Central memory CD4-positive, alpha-beta T cell (primary cell): ENCODE measurements at places on chromosomes 3 and 15.

DNA sequence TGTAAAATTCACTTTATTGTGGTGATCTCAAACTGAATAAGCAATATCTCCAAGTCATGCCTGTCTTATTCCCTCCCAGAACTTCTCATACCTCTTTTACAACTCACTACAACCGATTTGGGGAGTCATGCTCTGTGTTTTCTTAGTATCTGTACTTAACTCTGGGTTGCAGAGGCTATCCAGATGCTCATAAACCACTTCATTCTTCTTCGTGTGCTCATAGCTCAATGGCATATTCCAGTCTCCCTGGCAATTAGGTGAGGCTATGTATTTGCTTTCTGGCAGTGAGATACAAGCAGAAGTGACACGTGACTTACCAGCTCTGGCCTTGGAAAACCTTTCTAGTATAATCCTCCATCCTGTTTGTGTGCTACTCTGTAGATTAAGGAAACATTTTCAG, 360.9 kb downstream of the ZNF385D start:
- no peak for DNase-seq

DNA sequence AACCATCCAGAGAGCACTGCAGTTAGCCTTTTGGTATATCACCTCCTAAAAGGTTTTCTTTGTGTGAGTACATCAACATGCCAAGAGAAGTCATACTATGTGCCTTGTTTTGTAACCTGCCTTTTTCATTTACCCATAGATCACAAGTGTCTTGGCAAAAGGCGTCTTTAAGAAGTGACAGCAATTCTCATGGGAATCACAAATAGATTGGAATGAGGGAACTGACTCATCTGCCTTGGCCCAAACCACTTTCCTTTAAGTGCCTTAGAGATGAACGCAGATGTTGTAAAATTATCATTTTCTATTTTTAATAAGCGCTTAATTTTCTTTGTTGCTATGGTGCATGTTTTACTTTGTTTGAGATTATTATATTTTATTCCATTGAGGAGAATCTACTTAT, 20.7 kb upstream of the POMGNT2 start:
- no peak for DNase-seq

GRCh38 chr3:168157903-168158302, 62.2 kb upstream of the GOLIM4 start:
- DNase-seq, result no peak

- no peak for DNase-seq
Observed at GRCh38 chr3:156158656-156159295, 38.4 kb downstream of the KCNAB1 start.

DNA sequence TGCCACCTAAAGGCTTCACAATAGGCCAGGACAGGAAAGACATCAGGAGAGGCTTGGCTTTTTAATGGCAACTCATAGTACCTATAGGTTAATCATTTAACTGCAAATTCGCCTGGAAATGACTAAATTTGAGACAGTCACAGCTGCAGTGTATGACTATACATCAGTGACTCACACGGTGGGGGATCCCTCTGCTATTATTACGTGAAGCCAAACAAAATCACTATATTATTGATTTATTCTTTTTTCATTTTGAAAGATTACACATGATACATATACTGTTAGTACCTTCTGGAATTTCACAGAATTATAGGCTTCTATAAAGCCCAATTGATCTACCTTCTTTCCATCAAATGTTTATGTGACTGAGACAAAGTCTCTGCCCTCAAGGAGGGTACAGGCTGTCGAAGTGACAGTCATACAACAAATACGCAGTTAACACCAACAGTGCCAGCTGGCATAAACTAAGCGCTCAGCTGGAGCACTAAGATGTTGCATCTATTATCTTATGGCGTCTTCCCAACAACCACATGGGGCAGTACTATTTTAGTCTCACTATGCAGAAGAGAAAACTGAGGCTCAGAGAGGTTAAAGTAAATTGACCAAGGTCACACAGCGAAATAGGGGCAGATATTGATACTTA, 82.0 kb upstream of the LMOD3 start:
- no peak for DNase-seq

DNA sequence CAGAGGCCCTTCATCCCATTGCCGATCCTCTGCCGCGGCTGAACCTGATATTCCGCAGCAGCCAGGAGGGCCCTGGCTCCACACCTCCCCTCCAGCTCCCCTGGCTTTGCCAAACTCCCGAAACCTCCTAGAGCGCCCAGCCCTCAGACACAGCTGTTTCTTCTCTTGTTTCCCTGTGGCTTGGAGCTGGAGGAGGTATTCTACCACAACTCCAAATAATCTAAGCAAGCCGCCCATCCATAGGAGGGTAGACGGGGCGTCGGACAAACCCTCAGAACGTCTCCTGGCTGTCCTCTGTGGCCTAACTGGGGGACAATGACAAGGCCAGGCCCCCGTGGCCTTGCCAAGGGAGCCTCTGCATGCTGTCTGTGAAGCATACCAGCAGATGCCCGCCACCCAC, 10.4 kb downstream of the PLA2G4D start:
- DNase-seq, result no peak

GRCh38 chr15:45993072-45993471, 358.2 kb downstream of the SQOR start:
- no peak for DNase-seq

DNA sequence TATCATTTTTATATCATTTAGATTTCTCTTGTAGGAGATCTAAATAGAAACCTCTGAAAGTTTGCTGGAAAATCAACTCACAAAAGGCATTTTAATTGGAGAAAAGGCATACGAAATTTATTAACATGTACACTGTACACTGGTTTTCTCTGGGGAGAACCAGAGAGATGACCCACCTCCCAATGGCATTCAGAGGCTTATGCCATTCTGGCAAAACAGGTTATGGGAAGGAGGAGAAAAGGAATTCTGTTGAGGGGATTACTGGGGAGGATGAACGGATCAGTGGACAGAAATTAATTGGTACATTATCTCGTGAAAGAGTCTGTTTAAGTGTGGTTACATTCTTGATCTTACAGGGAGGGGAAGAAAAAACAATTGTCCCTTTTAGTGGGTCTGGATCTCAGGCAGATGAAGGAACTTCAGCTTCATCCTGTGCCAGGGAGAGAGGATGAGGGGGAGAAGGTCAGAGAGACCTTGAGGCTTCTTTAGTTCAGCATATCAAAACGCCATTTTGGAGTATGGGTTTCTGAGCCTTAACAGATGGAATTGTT, 16.5 kb downstream of the RAB11A start:
- DNase-seq, result no peak

- DNase-seq, result no peak
Observed at GRCh38 chr3:17175187-17175807, 290.5 kb downstream of the PLCL2 start.

- no peak for DNase-seq
Observed at GRCh38 chr15:68991723-68992122, 22.8 kb upstream of the NOX5 start.

GRCh38 chr3:53555068-53555588, 60.7 kb downstream of the CACNA1D start:
- DNase-seq, result no peak

GRCh38 chr15:25179673-25180511, 225.1 kb downstream of the SNRPN start:
- no peak for DNase-seq

GRCh38 chr3:169867584-169868210, 2.0 kb downstream of the LRRC31 start:
- no peak for DNase-seq

DNA sequence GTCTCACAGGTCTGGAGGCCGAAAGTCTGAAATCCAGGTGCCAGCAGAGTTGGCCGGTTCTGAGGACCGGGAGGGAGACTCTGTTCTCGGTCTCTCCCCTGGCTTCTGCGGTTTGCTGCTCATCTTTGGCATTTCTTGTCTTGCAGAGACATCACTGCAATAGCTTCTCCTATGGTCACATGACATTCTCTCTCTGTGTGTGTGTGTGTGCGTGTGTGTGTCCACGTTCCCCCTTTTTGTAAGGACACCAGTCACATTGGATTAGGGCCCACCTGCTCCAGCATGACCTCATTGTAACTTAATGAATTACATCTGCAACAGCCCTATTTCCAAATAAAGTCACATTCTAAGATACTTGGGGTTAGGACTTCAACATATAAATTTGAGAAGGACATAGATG, 12.4 kb upstream of the ATP10A start:
- DNase-seq, result no peak

- DNase-seq, result peak; percentile 15
Observed at GRCh38 chr3:161372321-161373260, 1.3 kb upstream of the SPTSSB start.

GRCh38 chr3:112003321-112004080, 4.8 kb downstream of the TAGLN3 start:
- no peak for DNase-seq

- no peak for DNase-seq
Observed at GRCh38 chr15:64348455-64348854, 7.5 kb downstream of the CSNK1G1 start.

DNA sequence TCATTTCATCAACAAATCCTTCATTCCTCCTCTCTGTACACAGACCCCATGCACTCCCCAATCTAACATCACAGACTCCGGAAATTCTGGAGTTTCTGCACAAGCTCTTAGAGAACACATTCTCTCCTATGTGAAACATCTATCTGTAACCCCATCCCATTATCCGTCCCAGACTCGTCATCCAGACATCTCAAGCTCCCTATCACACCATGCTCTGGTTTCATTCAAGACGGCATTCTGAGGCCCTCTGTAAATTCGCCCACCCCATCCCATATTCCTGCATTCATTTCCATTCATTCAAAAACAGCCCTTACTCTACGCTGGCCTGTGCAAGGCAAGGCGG, 575 bp downstream of the LEO1 start:
- DNase-seq, result no peak

DNA sequence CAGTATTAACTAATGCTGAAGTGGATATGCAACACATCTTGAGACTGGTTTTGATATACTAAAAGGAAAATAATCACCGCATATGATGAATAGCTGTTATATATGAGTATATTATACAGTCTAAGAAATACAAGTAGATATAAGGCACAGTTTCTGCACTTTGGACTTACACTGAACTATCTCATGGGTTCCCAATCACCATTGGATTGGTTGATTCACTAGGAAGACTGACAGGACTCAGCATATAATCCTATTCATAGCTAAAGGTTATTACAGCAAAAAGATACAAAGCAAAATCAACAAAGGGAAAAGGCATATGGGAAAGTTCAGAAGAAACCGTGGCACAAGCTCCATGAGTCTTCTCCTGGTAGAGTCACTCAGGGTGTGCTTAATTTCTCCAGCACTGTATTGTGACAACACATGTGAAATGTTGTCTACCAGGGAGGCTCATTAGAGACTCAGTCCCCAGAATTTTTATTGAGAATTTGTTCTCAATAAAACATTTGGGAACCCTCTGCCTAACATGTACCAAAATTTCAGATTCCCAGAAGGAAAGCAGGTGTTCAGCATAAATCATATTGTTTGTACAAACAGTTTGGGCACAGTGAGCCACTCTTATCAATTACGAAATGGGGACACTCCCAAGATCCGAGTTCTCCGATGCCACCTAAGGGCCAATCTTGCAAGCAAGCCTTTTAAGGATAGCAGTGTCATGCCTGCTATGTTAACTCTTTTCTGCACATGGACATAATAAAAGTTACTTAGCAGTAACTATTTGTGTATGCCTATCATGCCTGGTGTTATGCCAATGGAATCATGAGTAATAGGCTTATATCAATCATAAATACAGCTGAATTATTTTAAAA, 26.8 kb downstream of the CMC1 start:
- DNase-seq, result no peak

- DNase-seq, result peak; percentile 52
Observed at GRCh38 chr3:152243301-152243711, 25.4 kb upstream of the MBNL1 start.

DNA sequence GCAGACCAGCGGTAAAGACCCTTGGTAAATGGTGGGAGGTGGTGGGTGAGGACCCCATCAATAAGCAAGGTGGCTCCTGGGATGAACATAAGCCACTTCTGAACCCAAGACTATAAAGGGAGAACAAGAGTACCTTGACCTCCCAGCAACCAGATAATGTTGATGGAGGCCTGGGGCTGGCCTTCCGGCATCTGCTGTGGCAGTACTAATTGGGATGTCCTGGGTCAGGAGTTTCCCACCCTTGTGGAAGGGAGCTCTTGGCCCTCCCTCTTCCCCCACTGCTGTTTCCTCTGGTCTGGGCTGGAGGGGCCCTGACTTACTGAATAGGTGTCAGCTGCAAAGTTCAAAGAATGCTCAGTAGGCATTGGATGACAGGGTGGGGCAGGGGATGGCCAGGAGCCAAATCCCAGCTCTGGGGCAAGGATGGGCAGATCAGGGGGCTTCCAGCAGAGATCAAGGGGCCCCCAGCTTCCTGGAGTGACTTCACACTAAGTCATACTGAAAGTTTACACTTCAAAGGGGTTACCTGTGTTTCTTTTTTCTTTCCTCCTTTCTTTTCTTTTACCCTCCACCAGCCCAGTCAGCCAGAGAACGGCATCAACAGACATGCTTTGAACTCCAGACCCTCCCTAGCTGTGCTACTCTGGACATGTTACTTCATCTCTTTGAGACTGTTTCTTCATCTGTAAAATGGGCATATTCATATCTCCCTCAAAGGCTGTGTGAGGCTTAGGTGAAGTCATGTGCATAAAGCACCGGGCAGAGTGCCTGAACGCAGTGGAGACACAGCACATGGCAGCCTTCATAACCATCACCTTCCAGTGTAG, 1.5 kb downstream of the RBP1 start:
- no peak for DNase-seq

GRCh38 chr3:155863072-155863784, 7.2 kb upstream of the GMPS start:
- DNase-seq, result no peak

DNA sequence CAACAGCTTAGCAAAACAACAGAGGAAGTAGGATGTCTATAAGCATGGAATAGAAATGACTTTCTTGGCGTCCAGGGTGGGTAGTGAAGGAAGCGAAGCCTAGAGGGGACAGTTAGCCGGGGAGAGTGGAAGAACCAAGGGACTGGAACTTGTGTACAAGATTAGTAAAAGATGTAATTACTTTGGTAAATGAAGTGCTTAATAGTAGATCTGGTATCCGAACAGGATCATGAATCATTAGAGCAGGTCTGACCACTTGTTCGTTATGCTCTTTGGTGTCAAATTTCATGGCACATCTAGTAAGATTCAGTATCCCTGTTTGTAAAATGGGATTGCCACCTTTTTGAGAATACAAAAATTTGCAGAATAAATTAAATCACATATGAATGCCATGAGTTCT, 112.5 kb upstream of the MLF1 start:
- DNase-seq, result no peak

- DNase-seq, result peak; percentile 14
Observed at GRCh38 chr3:125585595-125586223, 9.6 kb downstream of the OSBPL11 start.

GRCh38 chr3:112027826-112028225, 6.7 kb upstream of the TMPRSS7 start:
- no peak for DNase-seq

- peak; percentile 91 for DNase-seq
Observed at GRCh38 chr3:113745756-113746547, at the start of gene NAA50. TSS of gene NAA50 (minus strand) at chr3:113746249. CDS start at chr3:113745949, 300 bp downstream.

DNA sequence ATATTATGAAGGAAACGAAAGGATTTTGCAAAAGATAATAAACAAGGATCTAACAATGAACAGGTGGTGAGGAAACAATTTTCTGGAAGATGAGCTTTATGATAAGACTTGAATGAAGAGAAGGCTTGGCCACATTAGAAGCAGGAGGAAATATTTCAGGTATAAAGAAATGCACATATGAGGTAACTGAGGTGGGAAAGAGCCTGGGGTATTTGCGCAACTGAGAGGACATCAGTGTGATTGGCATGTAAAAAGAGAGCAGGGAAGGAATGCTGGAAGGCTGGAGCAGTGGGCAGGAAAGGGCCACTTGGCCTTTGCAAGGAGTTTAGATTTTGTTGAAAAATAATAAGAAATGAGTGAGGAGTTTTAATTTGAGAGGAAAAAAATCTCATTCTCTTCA, 414.4 kb upstream of the TMCO5A start:
- DNase-seq, result no peak
